AG04450 (cell line): ENCODE measurements at places on chromosomes 4 and X.

GRCh38 chr4:108172231-108172752 lies 3.6 kb upstream of the LEF1 start:
- DNase-seq, result no peak

DNA sequence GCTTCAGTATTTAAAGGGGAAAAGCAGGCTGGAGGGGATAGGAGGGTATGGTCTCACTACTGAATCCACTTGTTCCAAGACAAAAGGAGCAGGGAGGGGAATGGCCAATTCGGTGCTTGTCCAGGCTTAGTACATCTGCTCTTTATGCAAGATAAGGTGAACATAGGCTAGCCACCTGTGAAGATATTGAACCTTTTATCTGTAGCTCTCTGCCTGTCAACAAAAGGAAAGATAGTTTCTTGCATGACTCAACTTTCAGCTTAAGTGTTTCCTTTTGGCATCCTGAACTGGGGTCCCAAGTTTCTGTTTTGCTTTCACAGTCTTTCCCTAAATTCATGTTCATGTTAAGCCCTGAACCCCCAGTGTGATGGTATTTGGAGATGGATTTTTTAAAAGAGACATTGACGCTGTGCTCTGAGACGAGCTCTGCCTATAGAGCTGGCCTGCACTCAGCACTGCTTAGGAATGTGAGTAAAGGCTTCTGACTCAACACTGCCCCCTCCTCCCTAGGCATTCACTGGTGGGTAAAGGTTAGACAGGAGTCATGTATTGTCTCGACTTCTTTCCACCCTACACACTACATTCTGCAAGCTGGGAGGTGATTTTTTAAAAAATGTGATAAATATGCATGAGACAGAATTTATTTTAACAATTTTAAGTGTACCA lies 28.2 kb downstream of the FAM149A start:
- no peak for DNase-seq

DNA sequence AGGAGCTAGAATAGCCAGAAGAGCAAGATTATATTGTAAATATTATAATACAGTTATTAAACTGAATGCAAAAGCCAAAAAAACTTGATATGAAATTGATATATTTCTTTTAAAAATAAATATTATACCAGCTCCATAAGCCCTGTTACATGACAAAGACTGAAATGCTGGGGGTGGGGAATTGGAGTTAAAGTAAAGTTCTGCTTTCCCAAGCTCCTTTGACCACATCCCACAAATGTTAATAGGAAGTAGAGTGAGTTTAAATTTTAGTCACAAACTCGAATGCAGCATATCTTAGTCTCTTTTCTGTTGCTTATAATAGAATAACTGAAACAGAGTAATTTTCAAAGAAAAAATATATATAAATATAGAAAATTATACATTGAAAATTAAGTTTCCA lies 46.9 kb upstream of the NFKB1 start:
- DNase-seq, result no peak

GRCh38 chr4:154634058-154634457 lies 21.6 kb upstream of the FGG start:
- DNase-seq, result no peak

DNA sequence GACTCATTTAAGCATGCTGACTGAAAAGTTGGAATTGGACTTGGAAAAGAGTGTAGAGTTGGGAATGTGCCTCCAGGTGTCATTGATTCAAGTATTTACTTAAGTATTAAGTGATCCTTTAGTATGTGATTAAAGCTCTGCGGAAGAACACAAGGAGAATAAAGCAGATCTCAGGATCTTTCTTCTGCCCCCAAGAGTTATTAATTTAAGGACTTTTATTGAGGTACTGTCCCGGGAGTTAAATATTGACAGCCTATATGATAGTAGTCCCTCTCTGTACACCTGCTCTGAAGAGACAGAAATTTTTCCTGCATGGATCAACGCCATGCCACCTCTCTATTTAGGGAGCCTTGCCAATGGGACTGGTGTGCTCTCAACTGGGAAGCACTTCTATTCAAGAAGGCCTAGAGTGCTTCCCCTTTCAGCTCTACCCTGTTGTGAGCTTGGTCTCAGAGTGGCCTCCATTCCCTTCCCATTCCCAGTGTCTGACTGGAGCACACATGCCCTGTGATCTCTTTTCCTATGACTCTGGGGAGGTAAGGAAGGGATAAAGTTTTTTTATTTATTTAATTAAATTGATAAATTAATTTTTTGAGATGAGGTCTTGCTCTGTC lies 75.9 kb downstream of the SHISA3 start:
- DNase-seq, result no peak

- DNase-seq, result no peak
These were observed 8.8 kb downstream of the SPRY1 start for GRCh38 chr4:123405267-123405865.

- DNase-seq, result no peak
These were observed 9.8 kb downstream of the BGN start for GRCh38 chrX:153504445-153505016.

DNA sequence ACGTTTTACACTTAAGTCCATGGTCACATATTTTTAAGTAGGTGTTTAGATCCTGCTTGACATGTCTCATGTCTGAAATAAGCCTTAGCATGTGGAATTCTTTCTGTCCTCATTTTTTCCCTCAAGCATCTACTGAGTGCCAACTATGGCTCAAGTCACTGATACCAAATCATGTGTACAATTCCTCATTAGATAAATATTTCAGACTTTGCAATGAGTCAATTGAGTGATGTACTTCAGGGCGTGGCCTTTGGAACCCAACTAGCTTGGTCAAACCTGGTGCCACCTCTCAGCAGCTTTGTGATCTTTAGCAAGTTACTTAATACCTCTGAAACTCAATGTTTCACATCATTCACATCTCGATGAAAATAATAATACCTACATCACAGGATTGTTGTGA lies 12.6 kb upstream of the JADE1 start:
- no peak for DNase-seq

DNA sequence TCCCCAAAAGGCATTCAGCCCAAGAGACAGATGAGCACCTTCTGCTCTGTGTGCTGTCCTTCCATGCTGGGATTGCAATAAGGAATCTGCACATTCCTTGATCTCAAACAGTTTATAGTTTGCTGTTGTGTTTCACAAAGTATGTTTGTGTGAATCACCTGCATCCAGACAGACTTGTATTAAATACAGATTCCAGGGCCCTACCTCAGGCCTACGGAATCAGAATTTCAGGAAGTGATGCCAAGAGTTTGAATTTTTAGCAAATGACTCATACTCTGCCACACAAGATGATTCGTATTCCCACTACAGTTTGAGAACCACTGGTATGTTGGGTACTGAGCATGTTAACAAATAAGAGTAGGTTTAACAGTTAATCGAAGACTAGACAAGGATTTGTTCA lies 7.0 kb downstream of the VAMP7 start:
- peak; percentile 62 for DNase-seq

DNA sequence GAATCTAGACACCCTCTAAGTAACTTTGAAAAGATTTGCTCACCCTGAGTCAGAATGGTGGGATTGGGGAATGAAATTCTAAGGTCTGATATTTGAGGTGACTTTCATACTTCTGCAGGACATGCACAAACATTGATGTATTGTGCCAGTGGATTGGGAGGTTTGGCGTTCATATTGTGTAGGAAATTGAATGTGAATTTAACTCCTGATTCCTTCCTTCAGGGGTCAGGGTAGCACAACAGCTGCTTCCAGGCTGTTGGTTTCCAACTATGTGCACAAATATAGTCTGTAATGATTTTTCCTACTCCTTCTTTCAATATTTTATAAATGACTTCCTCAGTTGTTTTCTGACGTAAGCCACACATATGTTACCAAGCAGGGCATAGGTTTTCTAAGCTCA lies 3.1 kb downstream of the IL1RAPL1 start:
- DNase-seq, result no peak

DNA sequence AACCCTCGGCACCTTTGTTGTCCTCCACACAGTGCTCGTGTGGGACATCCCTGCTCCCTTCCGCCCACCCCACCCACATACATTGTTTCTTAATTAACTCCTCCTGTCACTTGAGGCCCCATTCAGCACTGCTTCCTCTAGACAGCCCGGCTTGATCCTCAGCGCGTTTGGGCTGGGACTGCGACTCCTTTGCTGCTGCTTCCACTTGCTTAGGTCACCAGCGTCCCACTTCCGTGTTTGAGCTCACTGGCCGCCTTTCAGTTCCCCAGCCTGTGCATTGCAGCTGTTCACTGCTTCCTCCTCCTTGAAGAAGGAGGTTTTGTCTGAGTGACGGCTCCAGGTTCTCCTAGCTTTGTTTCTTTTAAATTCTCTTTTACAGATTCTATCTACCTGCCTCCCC lies 16.1 kb downstream of the RNF4 start:
- no peak for DNase-seq

- no peak for DNase-seq
These were observed 133.7 kb downstream of the SOWAHB start for GRCh38 chr4:76764251-76764650.
